ENCODE measurements at places on chromosomes 5 and 9.

DNA sequence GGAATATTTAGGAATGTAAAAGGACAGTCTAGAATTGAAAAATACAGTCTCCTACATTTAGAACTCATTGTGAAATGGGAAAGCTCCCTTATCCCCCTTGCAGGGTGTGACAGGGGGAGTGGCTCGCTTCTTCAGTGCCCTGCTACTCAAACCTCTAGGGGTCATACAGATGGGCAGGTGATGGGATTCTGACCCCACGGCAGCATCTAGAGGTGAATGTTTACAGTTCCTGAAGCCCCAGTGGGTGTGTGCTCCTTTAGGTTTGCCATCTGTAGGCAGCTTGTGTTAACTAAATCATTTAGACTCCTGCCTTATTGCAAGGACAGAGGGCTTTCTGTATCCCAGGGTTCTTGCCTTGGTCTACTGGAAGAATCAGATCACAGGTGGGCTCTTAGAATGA, 271.0 kb upstream of the MPDZ start:
- DNase-seq, result no peak

GRCh38 chr5:32479096-32479495, 34.6 kb upstream of the ZFR start:
- DNase-seq, result no peak

GRCh38 chr9:78144663-78145377, 91.1 kb upstream of the CEP78 start:
- DNase-seq, result no peak

DNA sequence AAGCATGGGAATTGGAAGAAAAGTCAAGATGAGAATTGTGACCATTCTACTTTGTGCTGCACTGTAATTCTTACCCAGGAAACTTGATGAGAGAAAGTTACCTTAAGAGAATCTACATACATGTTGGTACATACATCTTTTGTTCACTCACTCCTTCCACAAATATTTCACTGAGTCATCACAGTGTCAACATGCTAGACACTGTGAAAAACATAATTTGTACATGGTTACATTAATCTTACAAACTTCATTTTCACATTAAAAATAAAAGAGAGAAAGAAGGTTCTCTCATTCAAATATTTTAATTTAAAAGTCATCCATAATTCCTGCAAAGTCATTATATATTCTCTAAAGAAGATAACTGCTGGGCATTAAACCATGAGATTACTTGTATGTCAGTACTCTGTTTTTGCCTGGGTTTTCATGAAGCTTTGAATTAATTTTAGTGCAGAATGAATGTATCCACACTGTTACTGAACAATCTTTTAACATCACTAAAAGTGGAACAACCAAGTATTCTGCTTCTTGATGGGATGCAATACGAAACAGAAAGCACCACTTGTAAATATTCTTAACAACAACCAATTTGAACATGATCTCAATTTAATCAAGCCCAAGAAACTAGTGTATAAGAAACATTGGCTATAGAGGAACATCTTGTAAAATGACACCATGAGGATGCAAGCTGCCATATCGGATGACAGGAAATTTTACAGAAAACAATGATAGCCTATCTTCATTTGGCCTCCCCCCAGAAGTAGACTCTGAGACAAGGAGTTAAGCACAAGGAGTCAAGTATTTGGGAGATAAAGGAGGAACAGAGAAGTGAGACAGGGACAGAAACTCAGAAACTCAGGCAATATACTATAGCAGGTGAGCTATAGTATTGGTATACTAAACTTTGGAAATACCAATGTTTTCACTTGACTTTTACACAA, 28.4 kb downstream of the ERP44 start:
- no peak for DNase-seq

- DNase-seq, result no peak
Measured at GRCh38 chr9:89891591-89892304, 286.9 kb downstream of the GADD45G start.

DNA sequence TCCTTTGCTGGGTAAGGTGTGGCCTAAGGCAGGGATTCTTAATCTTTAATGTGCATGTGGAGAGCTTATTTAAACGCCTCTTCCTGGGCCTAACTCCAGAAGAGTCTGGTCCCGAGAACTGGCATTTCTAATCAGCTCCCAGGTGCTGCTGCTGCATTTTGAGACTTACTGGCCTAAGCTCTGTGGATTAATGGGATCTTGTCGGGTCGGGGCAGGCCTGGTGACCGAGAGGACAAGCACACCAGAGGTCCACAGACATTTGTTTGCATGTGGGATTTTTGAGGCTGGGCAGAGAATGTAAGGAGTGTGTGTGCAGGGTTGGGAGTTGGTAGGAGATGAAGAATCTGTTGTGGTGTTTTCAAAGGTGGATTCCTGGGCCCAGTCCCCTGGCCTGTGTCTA, 95.0 kb upstream of the DAP start:
- DNase-seq, result no peak

DNA sequence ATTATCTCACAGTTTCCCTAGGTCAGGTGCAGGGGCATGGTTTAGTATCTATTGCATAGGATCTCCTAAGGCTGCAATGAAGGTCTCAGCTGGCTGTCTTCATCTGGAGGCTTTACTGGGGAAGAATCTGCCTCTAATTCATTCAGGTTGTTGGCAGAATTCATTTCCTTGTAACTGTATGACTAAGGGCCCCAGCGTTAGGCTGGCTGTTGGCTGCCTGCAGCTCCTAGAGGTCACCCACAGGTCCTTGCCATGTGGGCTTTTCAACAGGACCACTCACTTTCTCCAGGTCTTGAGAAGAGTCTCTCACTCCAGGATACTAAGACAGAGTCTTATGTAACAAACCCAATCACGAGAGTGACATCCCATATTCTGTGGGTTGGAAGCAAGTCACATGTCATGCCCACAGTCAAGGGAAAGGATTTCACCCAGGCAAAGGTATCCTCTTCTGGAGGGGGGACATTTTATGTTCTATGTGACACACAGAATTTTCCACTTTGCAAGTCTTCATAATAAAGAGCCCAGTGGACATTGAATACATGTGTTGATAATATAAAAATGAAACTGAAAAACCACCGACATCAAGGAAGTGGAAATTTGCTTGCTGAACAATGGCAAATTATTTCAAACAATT, 38.2 kb downstream of the HMHB1 start:
- no peak for DNase-seq

GRCh38 chr5:172063463-172064235, 57.2 kb upstream of the FBXW11 start:
- no peak for DNase-seq

DNA sequence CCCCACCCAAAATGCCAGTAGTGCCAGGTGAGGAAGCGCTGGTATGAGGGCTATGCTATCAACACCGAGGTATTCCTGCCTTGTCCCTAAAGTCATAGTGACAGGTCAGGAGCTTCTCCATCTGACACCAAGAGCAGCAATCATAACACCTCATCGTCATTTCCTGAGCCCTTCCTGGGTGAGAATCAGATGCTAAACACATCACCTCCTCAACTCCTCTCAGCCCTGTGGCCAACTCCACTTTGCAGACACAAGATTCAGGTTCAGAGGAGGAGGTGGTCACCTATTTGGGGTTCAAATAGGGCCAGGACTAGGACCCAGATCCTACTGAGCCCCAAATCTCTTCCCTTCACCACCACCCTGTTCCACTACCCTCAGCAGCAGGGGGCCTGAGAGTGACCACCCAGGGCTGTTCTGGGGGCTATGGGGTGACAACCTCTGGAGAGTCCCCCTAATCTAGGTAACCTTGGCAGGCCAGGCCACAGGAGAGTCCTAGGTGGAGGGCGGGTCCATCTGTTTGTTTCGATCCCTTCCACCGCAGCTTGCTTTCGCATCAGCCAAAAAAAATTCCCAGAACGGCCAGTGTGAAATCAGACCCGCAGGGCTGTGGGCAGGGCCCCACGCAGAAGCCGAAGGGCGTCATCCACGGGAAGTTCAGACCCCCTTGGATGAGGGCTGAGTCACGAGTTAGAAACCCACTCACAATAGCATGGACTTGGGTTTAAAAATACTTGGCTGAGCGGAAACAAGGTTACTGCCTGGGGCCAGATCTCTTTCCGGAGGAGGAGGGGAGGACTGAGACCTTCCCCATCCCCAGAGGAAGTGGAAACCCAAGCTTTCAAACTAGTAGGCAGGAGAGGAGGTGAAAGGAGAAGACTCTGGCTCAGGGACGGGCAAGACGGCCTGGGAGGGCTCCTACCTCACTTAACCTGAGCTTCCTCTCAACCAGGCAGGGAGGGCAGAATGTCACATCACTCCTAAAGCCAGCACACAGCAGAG, 8.7 kb downstream of the STK10 start:
- DNase-seq, result no peak

DNA sequence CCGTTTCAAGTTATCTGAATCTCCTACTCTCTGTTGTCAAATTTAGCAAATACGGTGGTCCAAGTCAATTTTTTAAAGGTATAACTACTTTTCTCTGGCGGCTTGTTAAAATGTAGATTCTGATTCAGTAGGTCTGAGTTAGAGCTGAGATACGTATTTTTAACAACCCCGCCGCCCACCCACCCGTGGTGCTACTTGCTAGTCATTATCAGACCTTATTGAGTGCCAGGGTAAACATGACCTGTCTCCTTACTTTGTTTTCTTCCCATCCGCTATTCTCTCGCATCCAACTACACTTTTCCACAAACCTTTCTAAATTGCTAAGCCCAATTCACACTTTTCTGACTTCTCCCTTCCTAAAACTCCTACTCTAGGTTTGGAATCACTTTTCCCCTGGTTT, 694 bp upstream of the PLAA start:
- no peak for DNase-seq

DNA sequence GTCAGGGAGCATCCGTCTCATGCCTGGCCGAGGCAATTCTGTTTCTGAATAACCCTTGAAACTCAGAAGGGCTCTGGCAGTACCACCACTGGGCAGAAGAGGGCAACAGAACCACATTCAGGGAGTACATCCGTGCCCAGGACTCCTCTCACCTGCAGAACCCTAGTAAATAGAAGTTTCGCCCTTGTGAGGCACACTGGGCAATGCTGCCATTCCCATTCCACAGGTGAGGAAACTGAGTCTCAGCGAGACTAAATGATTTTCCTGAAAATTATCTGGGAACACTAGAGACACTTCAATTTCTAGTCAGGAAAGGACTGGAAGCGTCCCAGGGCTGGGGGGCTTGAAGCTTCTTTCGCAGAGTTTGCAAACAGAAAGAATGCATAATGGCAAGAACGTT, 74.7 kb downstream of the FGF1 start:
- DNase-seq, result no peak

GRCh38 chr9:29974197-29974596, 2400.9 kb upstream of the C9orf72 start:
- DNase-seq, result no peak

GRCh38 chr5:180338001-180338707, 15.0 kb downstream of the GFPT2 start:
- DNase-seq, result no peak

- DNase-seq, result no peak
Measured at GRCh38 chr5:1525624-1526189, 1.9 kb upstream of the LPCAT1 start.

GRCh38 chr9:75186767-75187380, 98.6 kb downstream of the OSTF1 start:
- no peak for DNase-seq

- peak; percentile 38 for DNase-seq
Measured at GRCh38 chr9:10265153-10265631, 347.6 kb downstream of the PTPRD start.

- no peak for DNase-seq
Measured at GRCh38 chr5:104111632-104112031, 549.0 kb upstream of the NUDT12 start.

GRCh38 chr5:177484902-177485549, 11.6 kb upstream of the DBN1 start:
- no peak for DNase-seq

GRCh38 chr5:10556289-10556807, 7.5 kb upstream of the ANKRD33B start:
- no peak for DNase-seq

GRCh38 chr5:180555168-180555921, 36.0 kb downstream of the SCGB3A1 start:
- DNase-seq, result no peak

GRCh38 chr9:127837346-127837745, 17.1 kb downstream of the ENG start:
- DNase-seq, result no peak

GRCh38 chr9:117400171-117400570, 14.7 kb downstream of the ASTN2 start:
- no peak for DNase-seq

- no peak for DNase-seq
Measured at GRCh38 chr5:110476164-110476563, 250.3 kb downstream of the TMEM232 start.

- no peak for DNase-seq
Measured at GRCh38 chr5:80569961-80570786, at the start of gene ANKRD34B. ANKRD34B (minus strand) TSS chr5:80570280; CDS start chr5:80560019, 10,261 bp downstream.

- no peak for DNase-seq
Measured at GRCh38 chr9:36891341-36891811, 142.7 kb downstream of the PAX5 start.

DNA sequence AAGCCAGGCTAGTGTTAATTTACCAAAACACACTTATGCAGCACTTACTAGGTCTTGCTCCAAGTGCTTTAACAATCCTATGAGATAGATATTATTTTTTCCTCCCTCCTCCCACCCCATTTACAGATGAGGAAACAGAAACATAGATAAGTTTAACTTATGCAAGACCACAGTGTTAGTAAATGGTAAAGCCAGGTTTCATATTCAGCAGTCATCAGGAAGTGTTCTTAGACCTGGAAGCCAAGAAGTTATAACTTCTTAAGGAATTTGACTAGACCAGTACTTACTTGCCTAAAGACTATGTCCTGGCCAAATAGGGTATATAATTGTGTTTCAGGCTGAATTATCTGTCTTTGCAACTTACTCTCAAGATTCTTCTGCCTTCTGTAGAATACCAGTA, 15.9 kb downstream of the ABHD17B start:
- DNase-seq, result no peak

- DNase-seq, result no peak
Measured at GRCh38 chr9:83536332-83536731, 1.9 kb downstream of the FRMD3 start.

- DNase-seq, result no peak
Measured at GRCh38 chr5:88760527-88760926, 122.5 kb downstream of the MEF2C start.

- no peak for DNase-seq
Measured at GRCh38 chr5:58773744-58774441, 191.0 kb downstream of the RAB3C start.

DNA sequence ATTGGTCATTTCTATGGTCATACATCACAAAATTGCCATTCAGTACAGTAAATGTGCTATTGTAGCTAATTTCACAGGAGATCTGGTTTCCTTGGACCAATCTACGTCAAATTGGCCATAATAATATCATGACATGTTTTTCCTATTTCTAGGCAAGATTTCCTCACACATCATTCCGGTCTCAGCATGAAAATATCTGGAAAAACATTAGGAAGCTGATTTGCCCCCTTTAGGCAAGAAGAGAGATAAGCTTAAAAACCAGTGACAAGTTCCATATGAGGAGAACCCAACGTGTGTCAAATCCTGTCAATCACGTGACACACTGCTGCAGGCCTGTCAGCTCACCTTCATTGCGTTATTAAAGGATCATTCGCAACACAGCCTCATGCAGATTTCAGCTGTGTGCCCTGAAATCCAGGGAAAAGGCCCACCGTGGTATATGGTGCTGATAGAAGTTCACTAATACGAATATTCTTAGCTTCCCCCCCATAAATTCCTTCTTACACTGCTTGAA, 153.3 kb downstream of the ST8SIA4 start:
- no peak for DNase-seq

- DNase-seq, result no peak
Measured at GRCh38 chr5:54739371-54739770, 221.8 kb downstream of the SNX18 start.

GRCh38 chr9:71780953-71781352, 12.6 kb upstream of the CEMIP2 start:
- no peak for DNase-seq

Measured in keratinocyte (primary cell).